ENCODE measurements at places on chromosomes 11 and 22. TPM values are rescaled to one million over a fixed set of nuclear protein-coding genes. Genes with fewer than 3 reads are reported as not detected.

DNA sequence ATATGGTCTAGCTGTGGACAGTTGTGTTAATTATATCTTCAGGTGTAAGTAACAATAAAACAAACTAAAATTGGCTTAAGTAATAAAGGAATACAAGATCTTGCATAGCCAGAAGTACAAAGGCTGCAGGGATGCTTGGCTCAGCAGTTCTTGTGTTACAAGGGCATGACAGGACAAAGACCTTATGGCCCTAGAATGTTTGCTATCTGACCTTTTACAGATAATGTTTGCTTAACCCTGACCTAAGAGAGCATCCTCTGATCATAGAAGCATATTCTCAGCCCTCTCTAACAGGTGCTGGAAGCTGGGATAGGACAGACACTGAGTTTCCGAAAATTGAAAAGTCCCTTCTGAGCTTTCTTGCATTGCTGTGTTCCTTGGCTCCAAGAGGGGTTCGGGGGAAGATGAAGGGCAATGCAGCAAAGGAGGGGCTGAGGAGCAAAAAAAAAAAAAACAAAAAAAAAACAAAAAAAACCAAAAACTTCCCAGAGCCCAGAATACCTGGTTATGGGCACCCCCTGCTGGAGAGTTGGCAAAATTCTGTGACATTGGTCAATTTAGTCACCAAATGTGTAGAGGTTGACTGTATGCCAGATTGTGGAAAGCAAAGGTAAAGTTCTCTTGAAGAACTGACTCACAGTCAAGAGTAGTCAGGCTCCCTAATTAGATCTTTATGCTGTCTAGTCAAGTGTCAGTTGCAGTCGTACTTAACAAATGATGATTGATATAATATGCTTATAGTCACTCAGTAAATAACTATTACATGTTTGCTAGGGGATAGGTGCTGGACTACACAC is 10.4 kb upstream of the HIKESHI start:
- peak; percentile 54 for DNase-seq

DNA sequence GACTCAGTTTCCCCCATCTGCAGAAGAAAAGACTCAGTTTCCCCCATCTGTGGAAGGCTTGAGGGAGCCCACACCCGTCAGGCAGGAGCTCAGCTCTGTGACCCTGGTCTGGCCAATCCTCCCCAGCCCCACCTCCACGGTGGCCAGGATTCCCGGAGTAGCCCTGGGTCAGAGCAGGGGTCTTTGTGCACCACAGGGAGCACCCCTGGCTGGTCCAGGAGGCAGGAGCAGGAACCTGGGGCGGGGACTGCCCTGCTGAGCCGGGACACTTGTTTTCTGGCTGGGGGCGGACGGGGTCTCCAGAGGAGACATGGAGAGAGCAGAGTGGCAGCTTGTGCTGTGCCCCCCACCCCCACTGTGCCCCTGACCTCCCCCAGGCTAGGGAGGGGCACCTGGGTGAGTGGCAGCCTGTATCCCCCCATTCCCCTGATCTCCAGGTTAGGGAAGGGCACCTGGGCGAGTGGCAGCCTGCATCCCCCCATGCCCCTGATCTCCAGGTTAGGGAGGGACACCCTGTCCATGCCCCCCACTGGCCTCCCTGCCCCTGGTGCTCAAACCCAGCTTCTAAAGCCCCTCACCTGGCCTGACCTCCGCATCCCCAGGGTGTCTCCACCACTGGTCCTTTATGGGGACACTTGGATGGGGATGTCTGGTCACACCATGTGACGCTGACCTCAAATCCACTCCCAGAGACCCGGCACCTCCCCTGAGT is 18.8 kb downstream of the IL17REL start:
- no peak for DNase-seq

DNA sequence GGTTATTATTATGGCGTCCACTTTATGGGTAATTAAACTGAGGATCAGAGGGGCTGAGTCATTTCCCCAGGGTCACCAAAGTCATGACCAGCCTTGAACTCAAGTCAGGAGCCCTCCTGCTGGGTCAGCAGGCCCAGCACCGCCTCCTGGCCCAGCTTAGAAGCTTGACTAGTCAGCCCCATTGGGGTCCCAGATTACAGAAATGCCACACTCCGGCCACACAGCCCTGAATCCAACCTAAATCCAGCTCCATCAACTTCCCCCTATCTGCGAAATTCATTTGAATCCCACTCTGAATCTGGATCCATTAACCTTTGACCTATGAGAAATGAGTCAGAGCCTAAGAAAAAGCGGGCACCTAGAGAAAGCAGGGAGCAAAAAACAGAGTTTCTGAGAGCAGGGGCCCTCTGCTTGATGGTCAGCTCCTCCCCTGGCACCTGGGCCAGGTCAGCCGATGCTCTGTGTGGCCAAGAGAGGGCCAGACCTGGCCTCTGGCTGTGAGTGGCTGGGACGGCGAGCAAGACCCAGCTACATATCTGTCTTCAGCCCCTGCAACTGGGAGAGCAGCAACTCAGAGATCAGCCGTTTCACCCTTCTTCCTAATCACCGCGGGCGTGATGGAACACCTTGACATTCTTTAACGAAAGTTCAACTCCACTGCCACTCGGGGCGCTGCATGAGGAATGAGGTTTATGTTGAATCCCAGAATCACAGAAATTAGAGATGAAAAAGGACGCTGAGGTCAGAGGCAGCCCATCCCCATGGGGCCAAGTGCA is 196.1 kb downstream of the TRIM29 start:
- DNase-seq, result no peak

TXN2 gene
- total RNA-seq, result 17.9 TPM

GRCh38 chr11:11982461-11982860 is 26.0 kb downstream of the DKK3 start:
- DNase-seq, result no peak

TMPRSS6 gene
- not detected for total RNA-seq

DNA sequence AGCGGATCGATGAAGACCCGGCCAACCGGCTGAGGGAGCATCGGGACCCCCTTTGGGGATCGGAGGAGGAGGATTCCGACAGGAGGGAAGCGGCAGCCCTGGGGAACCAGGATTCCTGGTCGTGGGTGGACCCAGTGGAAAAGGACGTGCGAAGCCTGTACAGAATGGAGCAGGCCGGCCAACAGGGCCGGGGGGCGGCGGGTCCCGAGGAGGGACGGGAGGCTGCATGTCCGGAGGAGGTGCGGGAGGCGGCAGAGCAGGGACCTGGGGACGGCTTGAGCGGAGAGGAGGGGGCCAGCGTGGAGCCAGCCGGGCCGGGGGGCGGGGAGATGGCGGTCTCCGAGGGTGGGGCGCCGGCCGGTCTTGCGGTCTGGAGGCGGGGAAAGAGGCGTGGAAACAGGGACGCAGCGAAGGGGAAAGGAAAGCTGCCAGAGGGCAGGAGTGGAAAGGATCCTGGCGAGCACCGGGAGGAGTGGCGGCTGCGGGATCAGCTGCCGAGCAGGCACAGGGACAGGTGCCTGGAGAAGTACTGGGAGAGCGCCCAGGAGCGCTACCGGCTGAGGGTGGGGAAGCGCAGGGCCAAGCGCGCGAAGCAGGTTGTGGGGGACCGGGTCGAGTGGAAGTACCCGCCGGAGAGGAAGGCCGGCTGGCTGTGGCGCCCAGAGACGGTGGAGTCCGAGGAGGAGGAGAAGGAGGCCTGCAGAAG is at the start of gene ANO5:
TSS of gene ANO5 (plus strand) at position 444 of the 706 bp plus-strand sequence. CDS start 408 bp downstream, outside the sequence.
- DNase-seq, result peak; percentile 59

DNA sequence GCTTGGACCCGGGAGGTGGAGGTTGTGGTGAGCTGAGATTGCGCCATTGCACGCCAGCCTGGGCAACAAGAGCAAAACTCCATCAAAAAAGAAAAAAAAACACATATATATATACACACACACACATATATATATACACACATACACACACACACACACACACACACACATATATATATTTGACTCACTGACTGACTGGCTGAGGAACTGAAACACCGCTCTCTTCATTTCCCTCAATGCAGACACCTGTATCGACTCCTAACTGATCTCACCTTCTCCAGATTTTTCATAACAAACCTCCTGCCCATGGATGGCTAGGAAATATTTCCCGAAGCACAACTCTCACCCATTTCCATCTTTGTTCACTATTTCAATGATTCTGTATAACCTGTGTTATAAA is 140.7 kb upstream of the ANO3 start:
- no peak for DNase-seq

GRCh38 chr11:128239306-128239705 is 348.1 kb downstream of the ETS1 start:
- DNase-seq, result no peak

DNA sequence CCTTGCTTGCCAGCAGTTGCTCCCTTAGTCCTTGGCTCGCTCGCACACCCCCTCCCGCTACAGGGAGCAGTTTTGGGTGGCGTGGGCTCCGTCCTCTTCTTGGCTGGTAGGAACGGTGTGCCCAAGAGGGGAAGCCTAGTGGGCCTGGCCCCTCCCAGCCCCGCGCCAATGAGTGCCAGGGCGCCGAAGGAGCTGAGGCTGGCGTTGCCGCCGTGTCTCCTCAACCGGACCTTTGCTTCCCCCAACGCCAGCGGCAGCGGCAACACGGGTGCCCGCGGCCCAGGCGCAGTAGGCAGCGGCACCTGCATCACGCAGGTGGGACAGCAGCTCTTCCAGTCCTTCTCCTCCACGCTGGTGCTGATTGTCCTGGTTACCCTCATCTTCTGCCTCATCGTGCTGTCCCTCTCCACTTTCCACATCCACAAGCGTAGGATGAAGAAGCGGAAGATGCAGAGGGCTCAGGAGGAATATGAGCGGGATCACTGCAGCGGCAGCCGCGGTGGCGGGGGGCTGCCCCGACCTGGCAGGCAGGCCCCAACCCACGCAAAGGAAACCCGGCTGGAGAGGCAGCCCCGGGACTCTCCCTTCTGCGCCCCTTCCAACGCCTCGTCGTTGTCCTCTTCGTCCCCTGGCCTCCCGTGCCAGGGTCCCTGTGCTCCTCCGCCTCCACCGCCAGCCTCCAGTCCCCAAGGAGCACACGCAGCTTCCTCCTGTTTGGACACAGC is 1.6 kb downstream of the C11orf87 start:
- DNase-seq, result no peak

E2F8 gene
- 0.41 TPM for total RNA-seq

CDON gene
- total RNA-seq, result 32.6 TPM

KRTAP5-6 gene
- total RNA-seq, result not detected

OR8A1 gene
- not detected for total RNA-seq

- no peak for DNase-seq
Measured at GRCh38 chr11:434496-434895, 7.3 kb downstream of the ANO9 start.

CD3G gene
- not detected for total RNA-seq

NDUFC2 gene
- total RNA-seq, result 88.9 TPM

PHRF1 gene
- total RNA-seq, result 30.6 TPM

DNA sequence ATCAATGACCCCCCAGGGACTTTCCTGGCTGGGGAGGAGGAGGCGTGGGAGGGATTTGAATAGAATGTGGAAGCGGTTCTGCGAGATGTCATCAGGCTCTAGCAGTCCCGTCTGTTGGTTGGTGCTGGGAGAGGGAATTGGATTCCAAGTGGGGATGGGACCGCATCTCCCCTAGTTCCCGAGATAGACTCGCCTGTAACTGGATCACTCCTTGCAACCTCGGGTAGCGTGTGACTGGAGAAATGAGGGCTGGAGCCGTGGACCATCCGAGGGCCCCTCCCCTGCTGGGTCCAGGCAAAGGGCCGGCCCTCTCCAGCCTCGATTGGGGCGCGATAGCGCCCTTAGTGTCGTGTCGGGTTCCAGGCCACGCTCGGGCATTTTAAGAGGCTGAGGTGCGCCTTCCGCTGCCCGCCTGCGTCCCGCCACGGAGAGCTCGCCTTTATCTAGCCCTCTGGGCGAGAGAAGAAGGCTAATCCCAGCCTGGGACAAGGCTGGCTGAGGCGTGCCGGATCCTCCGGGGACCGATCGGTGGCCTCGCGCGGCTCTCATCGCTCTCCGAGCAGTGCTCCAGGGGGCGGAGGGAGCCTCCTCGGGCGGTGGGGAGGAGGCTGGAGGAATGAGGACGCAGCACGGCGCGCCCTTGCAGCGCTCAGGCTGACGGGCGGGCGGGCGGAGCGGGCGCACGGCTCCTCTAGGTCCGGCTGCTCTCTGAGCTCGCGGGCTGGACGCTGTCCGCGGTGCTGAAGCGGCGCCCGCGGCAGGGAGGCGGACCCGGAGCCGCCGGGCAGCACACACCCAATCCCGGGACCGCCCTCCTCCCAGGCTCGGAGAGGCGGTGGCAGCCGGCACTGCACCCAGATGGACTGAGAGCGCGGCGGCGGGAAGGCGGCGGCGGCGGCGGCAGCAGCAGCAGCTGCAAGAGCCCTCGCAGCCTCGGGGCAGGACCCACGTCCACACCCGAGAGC is 107.8 kb downstream of the OSBP2 start:
- peak; percentile 73 for DNase-seq

CDKN1C gene
- total RNA-seq, result 36.7 TPM

GRCh38 chr11:3182462-3182852 is 17.3 kb upstream of the OSBPL5 start:
- no peak for DNase-seq

GRCh38 chr11:35404388-35404775 is 15.0 kb downstream of the SLC1A2 start:
- no peak for DNase-seq

DNA sequence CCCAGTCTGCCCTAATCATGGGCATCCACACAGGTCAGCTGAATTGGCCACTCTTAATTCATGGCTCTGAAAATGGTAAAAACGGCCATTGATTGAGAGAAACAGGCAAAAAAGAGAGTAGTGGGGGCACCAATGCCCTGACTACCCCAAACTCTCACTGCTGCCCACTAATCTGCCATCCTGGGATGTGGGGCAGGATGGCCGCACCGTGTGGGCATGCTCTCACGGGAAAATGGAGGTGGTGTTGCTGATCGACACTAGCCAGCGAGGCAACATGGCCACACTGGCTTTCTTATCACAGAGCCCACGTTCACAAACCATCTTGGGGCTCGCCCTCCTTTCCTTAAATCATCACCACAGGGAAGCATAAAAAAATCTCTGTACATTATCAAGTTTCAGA is 11.2 kb upstream of the TUB start:
- DNase-seq, result no peak

GRCh38 chr22:18121506-18121905 is 10.9 kb downstream of the TUBA8 start:
- DNase-seq, result no peak

- no peak for DNase-seq
Measured at GRCh38 chr11:118060081-118060661, 16.7 kb upstream of the TMPRSS4 start.

- no peak for DNase-seq
Measured at GRCh38 chr11:69627551-69627950, 13.4 kb upstream of the CCND1 start.

- DNase-seq, result no peak
Measured at GRCh38 chr11:45556851-45557707, 108.3 kb downstream of the CHST1 start.

DNA sequence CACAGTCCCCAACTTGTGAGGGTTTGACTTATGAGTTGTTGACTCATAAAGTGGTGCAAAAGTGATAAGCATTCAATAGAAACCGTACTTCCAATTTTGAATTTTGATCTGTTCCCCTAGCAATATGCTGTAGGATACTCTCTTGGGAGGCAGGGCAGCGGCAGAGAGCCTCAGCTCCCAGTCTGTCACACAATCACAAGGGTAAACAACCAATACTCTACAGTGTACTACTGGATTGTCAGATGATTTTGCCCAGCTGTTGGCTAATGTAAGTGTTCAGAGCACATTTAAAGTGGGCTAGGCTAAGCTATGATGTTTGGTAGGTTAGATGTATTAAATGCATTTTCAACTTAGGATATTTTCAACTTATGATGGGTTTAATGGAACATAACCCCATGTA is 13.7 kb upstream of the NXPE2 start:
- no peak for DNase-seq

KIRREL3 gene
- total RNA-seq, result 26.5 TPM

BBOX1 gene
- 2.4 TPM for total RNA-seq

All from frontal cortex (tissue), 4 donors.